Hematopoietic multipotent progenitor cell treated with erythropoietin and hydrocortisone succinate and interleukin-3 and kit ligand, for 8 days (in vitro differentiated cells): ENCODE measurements at places on chromosomes 1 and 21.

GRCh38 chr1:20109223-20109856 lies 10.0 kb downstream of the PLA2G2D start:
- no peak for DNase-seq

DNA sequence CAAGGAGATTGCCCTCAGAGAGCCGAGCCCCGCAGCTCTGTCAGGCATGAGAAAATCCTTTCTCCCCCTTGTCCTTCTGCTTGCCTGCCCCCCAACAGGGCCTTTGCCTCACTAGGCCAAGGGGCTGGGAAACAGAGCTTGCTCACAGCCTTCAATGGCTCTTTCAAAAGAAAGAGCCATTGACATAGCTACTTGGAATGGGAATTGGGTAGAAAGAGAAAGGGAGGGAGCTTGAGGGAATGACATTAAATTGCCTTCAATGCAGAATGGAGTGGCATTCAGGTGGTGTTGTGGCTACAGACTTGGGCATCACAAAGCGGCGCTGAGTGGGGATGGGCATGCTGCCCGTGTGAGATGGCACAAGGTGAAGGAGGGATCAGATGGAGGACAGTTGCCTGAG lies 13.2 kb downstream of the SYT11 start:
- no peak for DNase-seq

DNA sequence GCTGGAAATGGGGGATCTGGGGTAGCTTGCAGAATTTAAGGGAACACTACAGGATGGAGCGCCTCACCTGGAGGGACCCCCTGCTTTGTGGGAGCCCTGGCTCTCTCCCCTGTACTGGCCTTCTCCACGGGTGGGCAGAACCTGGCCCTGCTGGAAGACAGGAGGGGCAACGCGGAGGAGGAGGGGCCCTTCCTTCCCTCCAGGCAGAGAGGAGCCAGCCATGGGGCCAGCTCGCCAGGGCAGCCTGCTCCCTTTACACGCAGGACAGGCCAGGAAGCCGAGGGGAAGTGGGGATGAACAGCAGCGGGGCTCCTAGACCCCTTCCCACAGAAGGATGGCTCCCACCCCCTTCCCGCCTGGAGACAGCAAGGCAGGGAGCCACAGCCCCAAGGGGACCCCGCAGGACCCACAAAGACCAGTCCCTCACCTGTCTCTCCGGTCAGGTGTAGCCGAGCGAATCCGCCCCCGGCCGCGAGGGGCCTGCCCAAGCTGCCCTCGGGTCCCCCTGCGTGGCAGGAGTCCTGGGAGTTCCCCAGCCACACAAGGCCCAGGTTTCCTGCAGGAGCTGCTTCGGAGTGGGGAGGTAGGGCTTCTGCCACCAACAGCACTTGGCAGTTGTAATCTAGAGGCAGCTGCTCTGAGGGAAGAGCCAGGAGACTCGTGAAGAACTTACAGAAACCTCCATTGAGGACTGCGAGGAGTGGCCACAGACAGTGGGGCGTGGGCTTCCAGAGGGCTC lies 1.6 kb upstream of the SLC19A1 start:
- no peak for DNase-seq

DNA sequence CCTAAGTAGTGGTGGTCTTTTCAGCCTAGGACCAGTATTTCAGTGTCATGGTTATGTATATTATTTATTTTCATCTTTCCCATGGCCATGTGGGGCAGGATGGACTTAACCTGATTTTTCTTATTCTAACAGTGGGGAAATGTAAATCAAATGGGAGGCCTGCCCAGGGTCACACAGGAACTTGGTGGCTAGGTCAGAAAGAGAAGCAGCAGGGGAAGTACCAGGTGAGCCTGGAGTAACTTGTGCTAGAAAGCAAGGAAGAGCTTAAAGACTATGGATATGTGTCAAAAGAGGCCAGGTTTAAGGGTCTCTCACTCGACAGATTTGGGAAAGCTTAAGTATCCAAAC lies 936 bp downstream of the ZFP69B start:
- no peak for DNase-seq

DNA sequence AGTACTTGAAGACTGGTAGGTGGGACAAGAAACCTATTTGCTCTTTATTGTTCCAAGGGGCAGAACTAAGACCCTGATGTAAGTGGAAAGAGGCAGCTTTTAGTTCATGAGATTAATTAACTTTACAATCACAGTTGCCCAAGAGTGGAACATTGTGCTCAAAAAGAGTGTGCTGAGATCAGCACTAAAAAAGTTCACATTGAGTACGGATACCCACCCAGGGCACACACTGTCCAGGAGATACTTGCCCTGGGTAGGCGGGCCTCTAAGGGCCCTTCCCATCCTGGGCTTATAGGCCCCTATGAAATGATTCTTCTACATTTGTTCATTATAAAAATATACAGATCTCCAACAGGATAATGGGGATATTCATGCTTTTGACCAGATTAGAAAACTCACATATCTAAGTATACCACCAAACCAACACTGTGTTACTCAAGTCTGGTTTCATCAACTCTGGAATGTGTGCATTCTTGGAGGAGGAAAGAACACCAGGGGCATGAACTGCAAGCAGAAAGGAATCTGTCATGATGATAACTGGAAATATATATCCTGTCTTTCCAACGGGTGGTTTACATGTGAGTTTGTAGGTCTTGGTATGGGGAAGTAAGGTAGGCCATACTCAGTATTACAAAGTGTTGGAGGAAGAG lies 626.2 kb downstream of the SMYD3 start:
- DNase-seq = no peak

DNA sequence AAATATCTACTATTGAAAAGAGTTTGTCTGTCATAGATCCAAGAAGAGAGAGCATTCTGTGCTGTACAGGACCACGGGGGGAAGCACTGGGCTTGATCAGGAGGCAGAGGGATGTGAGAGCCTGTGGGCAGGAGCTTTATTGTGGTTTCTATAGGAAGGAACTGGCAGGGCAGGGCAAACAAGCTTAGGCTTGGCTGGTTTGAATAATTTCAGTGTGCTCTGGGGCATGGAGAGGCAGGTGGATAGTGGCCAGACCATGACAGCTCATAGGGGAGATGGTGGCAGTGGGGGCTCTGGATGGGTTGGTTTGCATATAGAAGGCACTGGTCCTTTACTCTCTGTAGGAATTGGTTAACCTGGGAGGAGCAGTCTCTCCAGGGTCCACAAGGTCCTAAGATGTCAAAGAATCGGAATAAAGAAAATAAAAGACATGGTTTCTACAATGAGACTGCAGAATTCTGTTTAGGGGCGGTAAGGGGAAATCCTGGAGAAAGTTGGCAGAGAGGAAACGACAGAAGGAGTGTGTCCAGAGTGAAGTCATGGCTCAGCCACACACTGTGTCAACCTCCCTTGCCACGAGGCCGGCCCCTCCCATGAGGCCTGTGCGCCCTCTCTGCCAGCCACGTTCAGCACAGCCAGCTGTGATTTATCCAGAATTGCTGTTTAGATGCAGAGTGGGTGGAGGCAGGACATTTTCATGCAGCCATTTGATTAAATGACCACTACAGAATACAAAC lies 81.7 kb upstream of the PGBD5 start:
- no peak for DNase-seq

DNA sequence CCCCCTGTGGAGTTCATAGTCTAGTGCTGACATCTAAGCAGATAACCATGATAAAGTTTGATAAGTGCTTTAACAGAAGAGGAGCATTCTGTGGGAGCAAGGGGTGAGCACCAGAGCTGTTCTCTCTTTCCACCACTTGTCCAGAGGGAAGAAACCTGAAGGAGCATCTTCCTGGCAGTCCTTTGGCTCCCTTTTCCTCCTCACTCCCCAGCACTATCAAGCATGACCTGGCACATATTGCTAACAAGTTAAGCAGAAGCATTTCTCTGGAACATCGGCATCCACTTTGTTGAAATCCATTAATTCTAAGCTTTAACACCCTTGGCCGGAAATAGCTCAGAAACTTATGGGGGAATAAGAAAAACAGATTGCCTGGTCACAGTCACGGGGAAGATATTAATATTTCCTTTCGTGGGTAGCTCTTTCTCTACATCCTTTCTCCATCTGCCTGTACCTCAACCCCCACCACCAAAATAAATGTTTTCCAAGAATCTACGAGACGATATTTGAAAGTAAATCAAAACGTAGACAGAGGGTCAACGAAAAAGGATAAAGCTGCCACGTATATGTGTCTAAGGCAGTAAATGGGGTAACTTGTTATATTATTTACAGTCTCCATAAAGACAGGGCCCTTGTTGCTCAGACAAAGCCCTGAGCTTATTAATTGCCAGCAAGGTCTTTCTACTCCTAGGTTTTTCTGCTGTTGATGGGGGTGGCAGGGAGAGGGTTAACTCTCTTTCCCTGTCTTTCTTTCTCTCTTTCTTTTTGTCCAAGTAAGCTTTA lies 351.4 kb downstream of the NUF2 start:
- no peak for DNase-seq

- no peak for DNase-seq
Observed at GRCh38 chr1:204178487-204179281, 12.5 kb upstream of the REN start.

- DNase-seq = no peak
Observed at GRCh38 chr1:60427194-60427593, 353.6 kb upstream of the C1orf87 start.

DNA sequence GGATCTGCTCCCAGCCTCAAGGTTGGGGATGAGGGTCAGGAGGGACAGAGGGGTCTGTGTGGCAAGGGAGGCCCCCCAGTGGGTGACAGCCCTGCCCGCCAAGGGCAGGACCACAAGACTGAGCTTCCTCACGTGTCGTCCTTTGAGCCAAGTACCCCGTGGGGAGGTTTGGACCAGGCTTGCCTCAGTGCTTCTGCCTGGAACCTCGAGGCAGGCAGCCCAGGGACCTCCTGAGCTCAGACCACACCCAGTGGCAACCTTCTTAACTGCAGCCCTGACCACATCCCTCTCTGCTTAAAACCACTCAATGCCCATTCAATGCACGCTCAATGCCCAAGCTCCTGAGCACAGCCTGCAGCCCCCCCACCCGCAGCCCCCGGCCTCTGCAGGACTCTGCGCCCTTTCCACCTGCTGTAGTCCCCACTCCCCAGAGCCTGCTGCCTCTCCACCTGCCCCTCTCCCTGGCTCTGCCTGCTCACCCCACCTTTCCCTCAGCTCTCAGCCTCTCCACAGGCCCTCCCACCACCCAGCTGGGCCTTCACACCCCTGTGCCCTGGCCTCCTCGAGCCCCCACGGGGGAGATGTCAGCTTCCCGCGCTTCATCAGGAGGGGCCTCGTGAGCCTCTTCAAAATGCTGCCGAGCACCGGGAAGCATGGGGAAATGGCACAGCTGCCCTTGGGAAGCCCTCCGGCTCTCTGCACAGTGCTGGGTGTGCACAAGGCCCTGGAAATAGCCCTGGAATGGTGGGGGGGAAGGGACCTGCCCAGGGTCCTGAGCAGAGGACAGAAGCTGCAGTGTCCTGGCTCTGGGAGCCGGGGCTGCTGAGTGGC lies 129.3 kb upstream of the VAMP3 start:
- no peak for DNase-seq

- peak; percentile 67 for DNase-seq
Observed at GRCh38 chr1:227317011-227317451, 1.3 kb downstream of the CDC42BPA start.

GRCh38 chr21:38984568-38984967 lies 178.8 kb downstream of the ETS2 start:
- no peak for DNase-seq

DNA sequence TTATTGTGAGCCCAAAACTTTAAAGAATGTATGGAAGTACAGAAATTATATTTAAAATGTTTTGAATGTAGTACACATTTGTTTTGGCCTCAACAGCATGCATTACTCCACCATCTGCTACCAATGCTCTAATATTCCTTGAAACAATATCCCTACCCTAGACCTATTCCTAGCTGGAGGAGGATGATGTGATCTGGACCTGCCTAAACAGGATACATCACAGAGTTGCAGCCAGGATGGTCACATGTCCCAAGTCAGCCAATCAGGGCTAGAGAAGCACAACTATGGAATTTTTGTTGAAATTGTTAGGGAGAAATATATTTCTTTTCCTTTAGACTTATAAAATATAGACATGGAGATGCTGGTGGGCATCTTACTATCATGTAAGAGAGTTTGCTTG lies 623.3 kb upstream of the NR5A2 start:
- DNase-seq = no peak

- no peak for DNase-seq
Observed at GRCh38 chr1:66003690-66004089, 211.0 kb downstream of the PDE4B start.

DNA sequence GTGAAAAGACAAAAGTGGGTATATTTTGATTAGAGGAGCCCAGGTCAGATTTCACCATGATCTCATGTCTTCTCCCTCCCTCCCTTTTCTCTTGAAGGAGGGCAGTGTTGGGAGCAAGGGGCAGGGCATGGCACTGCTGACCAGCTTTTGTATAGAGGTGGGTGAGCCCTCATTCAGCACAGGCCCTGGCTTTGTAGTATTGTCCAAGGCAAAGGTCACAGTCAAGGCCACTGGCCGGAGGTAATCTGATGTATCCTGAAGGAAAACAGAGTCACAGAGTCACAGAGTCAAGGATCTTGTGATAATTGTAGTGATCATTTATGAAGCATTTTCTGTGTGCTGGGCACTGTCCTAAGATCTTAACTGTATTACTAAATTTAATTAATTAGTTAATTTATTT lies 11.9 kb downstream of the ITGA10 start:
- DNase-seq = no peak

DNA sequence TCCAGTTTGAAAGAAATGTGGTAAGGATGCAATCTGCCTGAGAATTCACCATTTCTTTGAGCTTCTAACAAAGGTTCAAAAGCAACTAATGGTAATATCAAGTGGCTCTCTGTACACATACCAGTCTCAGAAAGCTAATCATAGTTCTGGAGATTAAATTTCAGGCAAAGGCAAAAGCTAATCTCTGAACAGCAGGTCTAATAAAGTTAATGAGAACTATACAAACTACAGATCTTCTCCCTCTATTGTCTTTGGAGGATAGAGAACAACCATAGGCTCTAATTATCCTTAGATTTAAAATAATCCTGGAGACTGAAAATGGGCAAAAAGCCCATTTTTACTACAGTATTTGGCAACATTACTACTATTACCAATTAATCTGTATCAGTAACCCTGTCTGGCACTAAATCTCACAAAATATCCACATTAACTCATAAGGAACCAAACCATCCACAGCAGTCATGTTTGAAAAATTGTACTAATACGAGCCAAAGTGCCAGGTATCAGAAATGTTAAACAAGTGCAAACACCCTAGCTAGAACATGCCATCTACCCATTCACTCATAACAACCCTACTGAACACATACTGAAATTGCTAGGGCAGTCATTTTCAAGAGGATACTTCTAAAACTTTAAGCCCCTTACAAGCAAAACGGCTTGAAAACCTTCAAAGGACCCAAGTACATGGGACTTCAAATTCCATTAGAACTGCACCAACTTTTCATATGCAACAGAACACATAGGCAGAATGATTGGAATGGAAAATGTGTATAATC lies 4.8 kb downstream of the DIPK1A start:
- DNase-seq = no peak
